ENCODE measurements at places on chromosomes 12 and 14.
A peak's percentile ranks its signal among the peaks of the same experiment; 100 is the strongest.

GRCh38 chr12:56591961-56592360 is 38.2 kb downstream of the BAZ2A start:
- DNase-seq = no peak

- DNase-seq = no peak
These were observed 12.4 kb downstream of the NFKBIA start for GRCh38 chr14:35392103-35392502.

DNA sequence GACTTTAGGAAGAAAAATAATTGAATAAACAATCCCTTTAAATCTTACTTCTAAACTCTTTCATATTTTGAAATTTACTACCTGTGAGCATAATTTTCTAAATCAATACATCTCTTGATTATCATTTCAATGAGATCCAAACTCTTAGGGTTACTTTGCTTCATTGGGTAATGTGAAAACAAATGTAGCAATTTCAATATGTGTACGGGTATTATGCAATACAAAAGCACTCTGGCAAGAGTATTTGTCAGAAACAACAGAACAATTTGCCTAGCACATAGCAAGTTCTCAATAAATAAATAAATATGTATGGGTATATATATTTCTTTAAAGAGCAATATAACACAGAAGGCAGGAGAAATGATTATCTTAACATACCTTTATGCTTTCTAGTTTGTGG is 77.1 kb downstream of the PLEKHG7 start:
- no peak for DNase-seq

DNA sequence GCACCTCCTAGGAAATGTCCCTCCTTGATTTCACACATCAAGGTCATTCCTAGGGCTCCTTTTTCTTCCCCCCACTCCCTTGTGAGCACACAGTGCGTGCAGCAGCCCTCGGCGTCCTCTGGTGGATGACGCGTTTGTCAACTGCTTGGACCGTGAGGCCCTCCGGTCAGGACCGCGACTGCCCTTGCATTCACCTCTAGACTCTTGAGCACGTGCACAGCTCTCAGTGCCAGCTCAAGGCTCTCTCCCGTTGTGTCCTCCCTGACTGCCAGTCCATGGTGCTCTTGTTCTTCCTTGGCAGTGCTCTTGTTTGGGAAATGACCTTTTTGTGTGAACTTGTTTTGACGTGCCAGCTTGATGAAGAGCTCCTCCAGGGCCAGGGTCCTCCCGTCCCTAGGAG is 67.9 kb downstream of the TSPAN9 start:
- DNase-seq = no peak

GRCh38 chr12:12157424-12157823 is 86.7 kb downstream of the BCL2L14 start:
- DNase-seq = no peak

GRCh38 chr12:94553130-94553519 is 93.5 kb upstream of the CEP83 start:
- DNase-seq = no peak

GRCh38 chr12:27549801-27550652 is 26.0 kb downstream of the PPFIBP1 start:
- no peak for DNase-seq

DNA sequence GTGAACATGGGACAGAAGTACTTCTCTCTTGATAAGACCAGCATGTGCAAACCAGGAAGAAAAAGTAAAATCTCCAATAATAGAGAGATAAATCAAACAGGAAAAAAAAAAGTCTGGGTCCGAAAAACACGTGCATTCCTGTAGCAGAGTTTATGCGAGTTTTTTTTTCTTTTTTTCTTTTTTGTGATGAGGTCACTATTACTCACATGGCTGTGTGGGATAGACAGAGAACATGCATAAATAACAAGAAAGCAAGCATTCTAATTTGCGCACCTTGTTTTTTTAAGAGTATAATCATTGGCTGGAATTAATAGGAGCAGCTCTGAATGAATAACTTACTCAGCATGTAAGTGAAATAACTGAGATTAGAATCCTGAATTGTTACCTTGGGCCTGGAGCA is 91.9 kb upstream of the CPM start:
- DNase-seq = no peak

- peak; percentile 38 for DNase-seq
These were observed 3.0 kb downstream of the SDSL start for GRCh38 chr12:113424915-113425823.

- DNase-seq = peak; percentile 56
These were observed at the start of gene ATP2B1 for GRCh38 chr12:89708565-89709156. TSS of gene ATP2B1 (minus strand) at chr12:89708838. CDS start at chr12:89655886, 52,952 bp downstream.

DNA sequence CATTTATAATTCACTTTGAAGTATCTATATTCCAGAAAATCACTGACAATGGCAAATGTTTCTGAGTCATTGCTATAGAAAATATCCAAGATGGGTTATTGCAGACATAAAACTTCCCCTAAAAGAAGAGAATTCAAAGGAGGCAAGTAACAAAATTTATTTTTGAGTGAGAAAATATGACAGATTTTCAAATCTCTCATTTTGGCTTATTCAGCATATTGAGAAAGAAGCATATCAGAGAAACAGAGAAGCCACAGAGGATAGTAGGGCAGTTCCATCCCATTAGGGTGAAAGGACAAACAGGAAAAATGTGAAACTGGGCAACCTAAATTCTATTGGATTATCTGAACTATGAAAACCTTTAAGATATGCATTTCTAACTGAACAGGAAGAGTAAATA is 85.0 kb downstream of the SYT1 start:
- no peak for DNase-seq

GRCh38 chr12:17372508-17372907 is 717.5 kb downstream of the RERGL start:
- no peak for DNase-seq

DNA sequence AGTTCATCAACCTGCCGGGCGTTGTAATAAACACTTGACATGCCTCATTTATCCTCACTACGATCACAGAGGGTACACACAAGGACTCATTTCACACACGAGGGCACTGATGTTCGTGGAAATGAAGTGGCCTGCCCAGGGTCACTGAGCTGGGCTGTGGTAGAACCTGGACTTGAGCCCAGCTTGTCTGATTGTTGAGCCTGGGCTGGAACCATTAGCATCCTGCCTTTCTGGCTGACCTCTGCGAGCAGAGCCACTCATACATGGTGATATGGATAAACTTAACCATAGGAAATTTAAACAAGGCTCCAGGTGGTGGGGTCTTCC is 16.6 kb upstream of the JDP2 start:
- DNase-seq = no peak

GRCh38 chr14:81246461-81247270 is 25.9 kb upstream of the GTF2A1 start:
- DNase-seq = no peak
